K562 (cell line): ENCODE measurements at places on chromosomes 16 and 17.
A peak's percentile ranks its signal among the peaks of the same experiment; 100 is the strongest.

DNA sequence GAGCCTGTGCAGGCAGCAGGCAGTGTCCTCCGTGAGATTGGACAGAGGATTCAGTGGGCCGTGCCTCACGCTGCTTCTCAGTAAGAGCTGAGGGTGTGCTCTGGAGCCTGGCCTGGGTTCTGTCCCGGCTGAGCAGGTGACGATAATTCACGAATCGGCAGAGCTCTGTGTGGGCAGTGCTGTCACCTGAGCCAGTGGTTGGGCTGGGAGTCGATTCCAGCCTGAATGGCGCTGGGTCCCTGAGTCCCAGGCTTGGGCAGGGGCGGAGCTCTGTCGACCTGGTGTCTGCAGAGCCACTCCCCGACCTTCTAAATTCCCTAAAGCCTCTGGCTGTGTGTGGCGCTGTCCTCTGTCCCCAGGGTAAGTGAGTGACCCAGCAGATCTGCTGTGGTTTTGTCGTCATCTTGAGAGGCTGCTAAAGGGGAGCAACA, 8.4 kb downstream of the ACSF3 start:
- no peak overlapping the region for H3K4me3 ChIP-seq
- peaks cover 24% of the 10 kb centered on the region; the same call in 2 of the 3 replicates for H3K4me1 ChIP-seq
- H3K27ac ChIP-seq: no peak overlapping the region

- no peak overlapping the region for H3K27ac ChIP-seq
- no peak overlapping the region for H3K4me3 ChIP-seq
- H3K27me3 ChIP-seq: no peaks in the 10 kb centered on the region
- no peak for DNase-seq
- H3K36me3 ChIP-seq: peaks cover 9% of the 10 kb centered on the region; the same call in 2 of the 3 replicates
- peaks cover 87% of the 10 kb centered on the region for H3K4me1 ChIP-seq
Measured at GRCh38 chr17:77455111-77455890, 314.5 kb downstream of the SEC14L1 start.

DNA sequence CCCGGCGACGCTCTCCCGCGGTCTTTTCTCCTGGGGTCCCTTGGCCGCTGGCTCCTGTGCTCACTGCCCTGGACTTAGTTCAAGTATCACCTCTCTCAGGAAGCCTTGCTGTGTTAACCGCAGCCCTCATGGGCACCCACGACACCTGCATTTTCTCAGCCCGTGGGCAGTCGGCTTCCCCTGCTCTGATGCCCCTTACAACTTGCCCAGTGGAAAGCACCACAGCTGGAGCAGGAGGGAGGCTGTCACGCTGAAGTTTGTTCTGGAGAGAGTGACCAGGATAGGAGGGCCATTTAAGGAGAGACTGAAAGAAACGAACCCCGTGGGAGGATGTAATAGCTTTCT, 395 bp downstream of the STXBP4 start:
- peak overlapping the region; percentile 79 for H3K27ac ChIP-seq
- no peaks in the 10 kb centered on the region; the same call in none of the 2 replicates for H3K4me1 ChIP-seq
- peak overlapping the region; percentile 79 for H3K4me3 ChIP-seq
- H3K27me3 ChIP-seq: no peaks in the 10 kb centered on the region

DNA sequence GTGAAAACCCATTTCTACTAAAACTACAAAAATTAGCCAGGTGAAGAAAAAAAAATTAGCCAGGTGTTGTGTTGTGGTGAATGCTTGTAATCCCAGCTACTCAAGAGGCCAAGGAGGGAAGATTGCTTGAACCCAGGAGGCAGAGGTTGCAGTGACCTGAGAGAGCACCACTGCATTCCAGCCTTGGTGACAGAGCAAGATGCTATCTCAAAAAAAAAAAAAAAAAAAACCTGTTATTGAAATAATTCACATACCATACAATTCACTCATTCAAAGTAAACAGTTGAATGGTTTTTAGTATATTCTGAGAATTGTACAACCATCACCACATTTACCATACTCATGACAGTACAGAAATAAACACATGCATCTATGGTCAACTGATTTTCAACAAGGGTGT, 31.0 kb downstream of the ZNRF1 start:
- peaks cover 33% of the 10 kb centered on the region for H3K4me1 ChIP-seq
- no peaks in the 10 kb centered on the region for H3K36me3 ChIP-seq
- DNase-seq: no peak
- H3K27me3 ChIP-seq: no peaks in the 10 kb centered on the region
